ENCODE measurements at places on chromosomes 11 and 22. TPM values are rescaled to one million over a fixed set of nuclear protein-coding genes. Genes with fewer than 3 reads are reported as not detected.

DNA sequence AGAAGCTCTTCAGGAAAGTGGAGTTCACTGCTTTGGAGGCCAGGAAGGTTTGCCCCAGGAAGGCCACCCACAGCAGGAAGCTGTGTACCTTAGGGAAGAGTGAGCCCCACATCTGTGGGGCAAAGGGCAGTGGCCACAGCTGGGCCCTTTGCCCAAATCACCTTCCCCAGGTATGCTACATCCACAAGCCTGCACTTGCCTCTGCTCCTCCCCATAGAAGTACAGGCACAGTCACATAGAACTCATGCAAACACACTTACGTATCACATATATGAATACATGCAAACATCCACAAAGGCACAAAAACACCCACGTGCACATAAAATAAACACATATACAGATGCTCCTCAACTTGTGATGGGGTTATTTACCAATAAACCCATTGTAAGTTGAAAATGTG, 2.1 kb downstream of the TRIM29 start:
- no peak for DNase-seq

GRCh38 chr11:18235394-18236334, 938 bp downstream of the SAA4 start:
- DNase-seq: no peak

GRCh38 chr22:17257121-17258001, 38.1 kb upstream of the ADA2 start:
- DNase-seq: no peak

DNA sequence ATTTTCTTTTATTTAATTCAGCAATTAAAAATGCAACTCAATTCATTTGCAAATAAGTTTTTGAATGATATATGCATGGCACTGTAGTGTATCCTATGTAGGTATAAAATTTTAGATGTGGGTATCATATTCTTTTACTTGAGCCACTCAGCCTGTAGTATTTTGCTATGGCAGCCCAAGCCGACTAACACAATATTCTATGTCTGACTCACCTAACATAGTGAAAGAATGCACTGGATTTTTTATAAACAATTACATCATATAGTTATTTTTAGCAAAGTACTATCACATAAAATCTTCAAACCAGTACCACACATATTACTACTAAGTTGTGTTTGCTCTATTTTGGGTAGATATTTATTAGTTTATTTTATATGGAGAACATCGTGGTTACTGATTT, 21.9 kb upstream of the GRIA4 start:
- no peak for DNase-seq

- peak; percentile 40 for DNase-seq
Measured at GRCh38 chr22:39622881-39623367, 52.4 kb downstream of the CACNA1I start.

DNA sequence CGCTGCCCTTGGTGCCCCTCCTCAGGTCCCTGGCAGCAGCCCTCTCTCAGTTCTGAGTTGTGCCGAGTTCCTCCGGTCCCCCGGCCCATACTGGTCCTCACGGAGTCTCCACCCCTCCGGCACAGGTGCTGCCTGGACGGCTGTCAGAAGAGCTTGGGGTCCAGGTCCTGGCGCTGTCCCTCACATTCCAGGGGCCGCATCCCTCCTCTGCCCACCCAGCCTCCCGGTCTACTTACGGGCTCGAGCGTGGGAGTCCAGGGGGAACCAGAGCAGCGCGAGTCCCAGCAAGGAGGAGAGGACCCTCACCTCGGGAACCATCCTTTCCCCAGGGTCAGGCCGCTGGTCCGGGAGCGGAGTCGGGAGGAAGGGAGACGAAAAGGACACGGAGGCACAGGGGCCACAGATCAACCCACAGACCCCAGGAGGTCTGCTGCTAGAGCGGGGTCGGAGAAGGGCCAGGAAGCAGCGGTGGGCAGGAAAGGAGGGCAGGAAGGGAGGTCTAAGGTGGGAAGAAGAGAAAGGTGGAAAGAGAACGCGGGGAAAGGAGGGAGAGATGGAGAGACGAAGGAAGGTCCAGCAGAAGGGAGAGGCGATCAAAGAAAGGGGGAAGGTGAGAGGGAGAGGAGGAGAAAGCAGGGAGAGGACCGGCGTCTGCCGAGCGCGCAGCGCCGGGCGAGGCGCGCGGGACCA, 510 bp downstream of the CHRDL2 start:
- peak; percentile 30 for DNase-seq

DNA sequence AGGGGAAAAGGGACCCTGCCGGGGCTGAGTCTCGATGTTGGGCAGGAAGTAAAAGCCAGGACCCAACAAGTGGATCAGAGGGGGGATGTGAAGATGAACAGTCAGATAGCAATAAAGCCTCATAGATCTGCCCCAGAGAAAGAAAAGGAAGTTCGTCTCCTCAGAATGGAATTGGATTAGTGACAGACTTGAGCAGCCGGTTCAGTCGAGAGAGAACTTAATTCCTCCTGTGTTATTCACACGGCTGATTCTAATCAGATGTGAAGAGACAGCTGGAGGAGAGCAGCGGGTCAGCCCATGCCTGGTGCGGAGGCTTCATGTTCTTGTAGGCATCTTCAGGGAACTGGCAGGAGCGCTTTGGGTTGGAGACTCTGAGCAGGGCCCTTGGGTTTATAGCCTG, 29.3 kb upstream of the CABP7 start:
- DNase-seq: peak; percentile 55

DNA sequence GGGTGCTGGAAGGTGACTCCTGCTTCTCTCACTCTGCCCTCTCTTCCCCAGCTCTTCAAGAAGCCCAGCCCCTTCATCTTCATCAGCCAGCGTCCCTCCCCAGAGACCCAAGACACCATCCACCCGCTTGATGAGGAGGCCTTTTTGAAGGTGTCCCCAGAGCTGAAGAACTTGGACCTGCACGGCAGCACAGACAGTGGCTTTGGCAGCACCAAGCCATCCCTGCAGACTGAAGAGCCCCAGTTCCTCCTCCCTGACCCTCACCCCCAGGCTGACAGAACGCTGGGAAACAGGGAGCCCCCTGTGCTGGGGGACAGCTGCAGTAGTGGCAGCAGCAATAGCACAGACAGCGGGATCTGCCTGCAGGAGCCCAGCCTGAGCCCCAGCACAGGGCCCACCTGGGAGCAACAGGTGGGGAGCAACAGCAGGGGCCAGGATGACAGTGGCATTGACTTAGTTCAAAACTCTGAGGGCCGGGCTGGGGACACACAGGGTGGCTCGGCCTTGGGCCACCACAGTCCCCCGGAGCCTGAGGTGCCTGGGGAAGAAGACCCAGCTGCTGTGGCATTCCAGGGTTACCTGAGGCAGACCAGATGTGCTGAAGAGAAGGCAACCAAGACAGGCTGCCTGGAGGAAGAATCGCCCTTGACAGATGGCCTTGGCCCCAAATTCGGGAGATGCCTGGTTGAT, 12.6 kb downstream of the IL10RA start:
- no peak for DNase-seq

DNA sequence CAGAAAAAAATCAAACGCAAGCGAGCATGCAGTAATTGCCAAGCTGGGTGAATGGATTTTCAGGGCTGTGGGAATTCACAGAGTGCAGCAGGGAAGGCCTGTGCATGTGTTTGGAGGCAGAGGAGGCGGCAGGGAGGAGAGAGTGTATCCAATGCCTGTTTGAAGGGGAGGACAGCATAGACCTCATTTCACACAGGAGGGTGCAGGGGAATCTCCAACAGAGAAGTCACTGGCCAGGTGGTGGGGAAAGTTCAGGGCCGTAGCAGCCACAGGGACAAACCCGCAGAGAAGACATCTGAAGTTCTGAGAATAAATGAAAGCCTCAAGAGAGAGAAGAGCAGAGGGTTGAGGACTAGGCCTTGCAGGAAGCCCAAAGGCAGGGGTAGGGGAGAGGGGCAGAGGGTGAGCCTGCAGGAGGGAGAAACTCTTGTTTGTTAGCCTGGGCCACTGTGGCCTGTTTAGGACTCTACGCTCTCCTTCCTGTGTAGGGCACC, 19.2 kb upstream of the KDM2A start:
- DNase-seq: no peak

DNA sequence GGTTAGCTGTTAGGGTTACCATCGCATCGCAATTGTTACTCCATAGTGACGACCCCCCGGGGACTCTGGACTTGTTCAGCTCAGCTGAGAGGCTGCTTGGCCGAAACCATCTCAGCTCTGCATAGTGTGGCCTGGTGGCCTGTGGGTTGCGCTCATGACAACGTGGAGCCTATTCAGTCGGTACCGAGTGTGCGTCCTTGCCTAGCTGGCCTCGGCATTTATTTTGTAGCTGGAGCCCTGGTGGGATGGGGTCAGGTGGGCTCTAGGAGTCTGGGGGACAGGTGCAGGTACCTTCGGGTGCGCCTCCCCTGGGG, 13.5 kb downstream of the LRP5 start:
- DNase-seq: no peak

GRCh38 chr11:112307616-112308015, 47.0 kb upstream of the PLET1 start:
- no peak for DNase-seq

DNA sequence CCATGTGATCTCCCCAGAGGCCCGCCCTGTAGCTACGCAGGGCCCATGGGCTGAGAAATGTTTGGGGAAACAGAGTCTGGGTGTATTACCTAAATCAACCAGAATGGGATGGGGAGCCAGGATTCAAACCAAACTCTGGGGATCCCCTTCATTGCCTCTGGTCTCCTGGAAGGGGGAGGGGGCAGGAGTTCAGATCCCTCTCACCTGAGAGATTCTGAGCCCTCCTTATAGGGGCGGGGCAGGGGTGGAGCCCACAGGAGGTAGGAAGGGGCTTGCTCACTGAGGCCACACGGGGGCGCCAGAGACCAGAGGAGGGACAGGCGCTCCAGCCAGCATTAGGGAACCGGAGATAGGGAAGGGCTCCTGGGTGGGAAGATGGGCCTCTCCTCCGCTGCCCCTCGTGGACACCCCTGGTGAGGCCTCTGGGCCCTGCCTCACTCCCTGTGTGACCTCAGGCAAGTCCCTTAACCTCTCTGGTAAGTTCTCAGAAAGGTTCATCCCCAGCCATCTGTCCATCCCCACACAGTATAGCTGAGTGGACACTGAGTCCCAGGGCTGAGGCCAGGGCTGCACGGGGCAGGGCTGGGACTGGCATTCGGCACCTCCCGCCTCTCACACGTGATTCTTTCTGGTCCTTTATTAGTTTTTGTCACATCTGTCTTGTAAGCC, 2.7 kb upstream of the CDC42BPG start:
- peak; percentile 86 for DNase-seq

GRCh38 chr11:72292106-72292785, 48.3 kb upstream of the PHOX2A start:
- no peak for DNase-seq

- DNase-seq: no peak
Measured at GRCh38 chr22:45465633-45466032, 37.0 kb upstream of the FBLN1 start.

DNA sequence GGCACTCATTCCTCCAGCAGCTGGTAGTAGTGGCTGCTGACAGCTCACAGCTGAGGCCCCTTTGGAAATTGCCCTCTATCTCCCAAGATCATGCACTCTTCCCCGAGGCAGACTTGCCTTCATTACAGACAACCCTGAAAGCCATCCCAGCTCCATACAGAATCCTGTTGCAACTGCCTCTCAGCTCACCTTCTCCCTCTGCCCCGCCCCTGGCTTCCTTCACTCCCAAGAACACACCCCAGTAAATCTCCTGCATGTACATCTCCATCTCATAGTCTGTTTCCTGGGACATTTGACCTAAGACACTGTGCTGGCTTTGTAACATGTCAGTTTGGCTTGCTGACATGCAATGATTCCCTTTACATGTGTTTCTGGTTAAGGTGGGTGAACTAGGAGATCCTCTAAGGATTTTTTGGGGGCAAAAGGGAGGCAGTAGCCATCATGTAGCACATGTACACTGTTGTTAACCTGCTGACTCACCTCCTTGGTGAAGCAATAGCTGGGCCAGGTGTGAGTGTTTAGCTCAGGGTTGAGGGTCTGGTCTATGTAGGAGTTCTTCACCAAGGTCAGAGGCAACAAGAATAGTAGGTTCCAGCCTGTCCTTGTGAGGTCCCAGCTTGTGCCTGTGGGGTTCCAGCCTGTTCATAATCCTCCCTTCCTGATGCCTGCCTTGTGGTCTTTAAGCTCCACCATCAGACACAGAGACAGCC, 179.6 kb downstream of the CSNK2A3 start:
- DNase-seq: no peak

GRCh38 chr22:23603266-23603665, 23.2 kb upstream of the IGLL1 start:
- no peak for DNase-seq

DNA sequence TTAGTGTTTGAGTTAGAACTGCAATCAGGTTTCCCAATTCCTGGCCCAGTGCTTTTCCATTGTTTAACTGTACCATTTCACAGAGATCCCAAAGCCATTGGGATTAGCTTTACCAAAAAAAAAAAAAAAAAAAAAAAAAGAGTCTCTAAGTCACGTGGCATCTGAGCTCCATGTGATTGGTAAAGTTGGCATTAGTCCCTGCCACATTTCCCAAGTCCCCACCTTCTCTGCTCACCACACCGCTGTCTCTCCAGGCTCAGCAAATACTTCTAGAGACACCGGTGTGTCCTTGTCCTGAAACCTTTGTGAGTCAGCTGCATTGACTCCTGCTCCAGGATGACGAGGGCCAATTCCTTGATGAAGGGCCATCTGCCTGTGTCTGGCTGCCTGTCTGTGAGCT, 305.3 kb downstream of the KIRREL3 start:
- DNase-seq: no peak

DNA sequence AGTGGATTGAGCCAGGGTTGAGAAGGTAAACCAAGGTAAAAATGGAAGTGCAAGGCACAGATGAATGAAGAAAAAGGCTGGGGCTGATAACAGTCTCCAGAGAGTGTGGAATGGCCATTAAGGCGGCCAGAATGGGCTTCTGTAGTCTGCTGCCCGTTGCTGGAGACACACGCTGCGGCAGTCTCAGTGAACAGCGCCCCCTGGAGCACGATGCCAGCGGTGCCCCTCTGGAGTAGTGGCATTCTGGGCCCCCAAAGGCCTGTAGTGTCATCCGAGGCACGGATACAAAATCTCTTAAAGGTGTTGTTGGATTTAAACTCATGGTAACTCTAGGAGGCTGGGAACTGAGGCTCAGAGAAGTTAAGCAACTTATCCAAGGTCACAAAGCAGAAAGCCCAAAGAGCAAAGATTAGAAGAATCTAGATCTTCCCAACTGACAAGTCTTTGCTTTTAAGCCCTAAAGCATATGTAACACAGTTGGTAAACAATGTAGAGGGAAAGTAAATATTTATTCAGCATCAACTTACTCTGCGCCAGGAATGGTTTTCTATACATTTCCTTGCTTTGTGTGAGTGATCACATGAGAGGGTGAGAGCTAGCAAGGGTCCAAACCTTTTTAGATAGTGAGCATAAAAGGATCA, 18.2 kb downstream of the KCNJ1 start:
- DNase-seq: no peak

DNA sequence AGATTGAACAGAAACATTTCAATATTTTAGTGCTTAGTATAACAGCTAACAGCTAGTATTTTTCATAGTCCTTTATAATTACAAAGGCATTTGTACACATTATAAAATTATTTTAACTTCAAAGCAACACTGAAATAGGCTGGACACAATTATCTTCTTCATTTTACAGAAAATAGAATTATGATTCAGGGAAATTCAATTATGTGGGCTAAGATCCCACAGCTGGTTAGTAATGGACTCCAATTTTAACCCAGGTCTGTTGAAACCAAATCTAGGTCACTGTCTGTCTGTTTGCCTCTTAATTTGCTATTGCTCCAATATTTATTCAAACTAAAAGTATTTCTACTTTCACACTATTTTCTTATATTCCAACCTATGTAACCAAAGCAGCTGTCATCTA, 154.1 kb upstream of the CTSC start:
- no peak for DNase-seq

The TBX1 gene
- 6.4 TPM for polyA plus RNA-seq

The B3GAT1 gene
- 0.46 TPM for polyA plus RNA-seq

The SLC5A1 gene
- polyA plus RNA-seq: 3.2 TPM

The TTC9C gene
- polyA plus RNA-seq: 30.8 TPM

The SGSM1 gene
- polyA plus RNA-seq: 0.33 TPM

The GPR83 gene
- 0.39 TPM for polyA plus RNA-seq

The CDC42BPG gene
- 2.8 TPM for polyA plus RNA-seq
